ENCODE measurements at places on chromosomes 5 and 9.
A peak's percentile ranks its signal among the peaks of the same experiment; 100 is the strongest.

GRCh38 chr5:51974834-51975233 is 591.6 kb downstream of the ISL1 start:
- no peak for DNase-seq

GRCh38 chr5:56951126-56951945 is 587 bp downstream of the MIER3 start:
- peak; percentile 53 for DNase-seq

DNA sequence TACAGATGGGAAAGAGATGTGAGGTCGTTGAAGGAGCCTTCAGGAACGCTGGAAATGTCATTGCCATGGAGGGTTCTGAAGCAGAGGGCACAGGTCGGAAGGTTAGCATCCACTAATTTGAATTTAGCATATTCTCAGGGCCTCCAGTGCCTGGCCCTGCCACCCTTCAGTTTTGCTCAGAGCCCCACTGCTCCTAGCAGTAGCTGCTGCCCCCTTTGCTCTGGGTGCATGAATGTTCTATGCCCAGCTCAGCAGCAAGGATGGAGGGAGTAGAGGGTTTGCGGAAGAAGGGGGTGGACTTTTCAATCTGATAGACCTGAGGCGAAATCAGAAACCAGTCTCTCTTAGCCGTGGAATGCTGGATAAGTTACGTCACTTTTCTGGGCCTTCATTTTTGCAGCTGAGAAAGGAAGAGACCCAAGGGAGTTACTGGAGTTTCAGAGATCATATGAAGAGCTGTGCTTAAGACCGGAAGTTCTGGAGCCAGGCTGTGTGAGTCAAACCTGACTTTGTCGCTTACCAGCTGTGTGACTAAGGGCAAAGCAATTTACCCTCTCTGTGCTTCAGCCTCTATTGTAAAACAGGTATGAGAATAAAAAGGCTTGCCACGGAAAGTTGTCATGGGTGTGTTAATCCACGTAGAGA is 133.2 kb upstream of the PANK3 start:
- no peak for DNase-seq

DNA sequence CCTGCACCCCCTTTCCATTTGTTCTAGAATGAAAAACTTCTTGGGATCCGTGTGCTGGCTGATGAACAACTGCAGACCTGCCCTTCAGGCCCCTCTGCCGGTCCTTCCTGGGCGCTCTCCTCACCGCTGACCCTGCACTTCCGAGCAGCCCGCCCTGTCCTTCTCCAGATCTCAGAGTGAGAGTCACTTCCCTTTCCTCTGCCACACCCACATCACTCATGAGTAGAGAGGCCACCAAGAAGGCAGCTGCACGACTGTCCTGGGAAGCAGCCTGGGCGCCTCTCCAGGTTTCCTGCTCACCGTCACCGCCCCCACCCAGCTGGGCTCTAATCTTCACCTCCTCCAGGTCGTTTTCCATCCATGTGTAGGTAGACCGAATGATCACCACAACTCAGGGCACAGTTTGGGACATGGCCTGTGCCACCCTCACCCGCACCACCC is 35.0 kb upstream of the NSMF start:
- DNase-seq = no peak

GRCh38 chr5:159459132-159459627 is 128.9 kb upstream of the IL12B start:
- no peak for DNase-seq

Data from NCI-H1417 (cell line).